Nucleus accumbens (tissue), 56 donors: ENCODE measurements at places on chromosomes 6 and 20.
A peak's percentile ranks its signal among the peaks of the same experiment; 100 is the strongest.

- DNase-seq = no peak
Observed at GRCh38 chr20:43751167-43752050, 24.6 kb upstream of the GTSF1L start.

GRCh38 chr6:81806793-81807565 is 54.5 kb upstream of the TENT5A start:
- no peak for DNase-seq

DNA sequence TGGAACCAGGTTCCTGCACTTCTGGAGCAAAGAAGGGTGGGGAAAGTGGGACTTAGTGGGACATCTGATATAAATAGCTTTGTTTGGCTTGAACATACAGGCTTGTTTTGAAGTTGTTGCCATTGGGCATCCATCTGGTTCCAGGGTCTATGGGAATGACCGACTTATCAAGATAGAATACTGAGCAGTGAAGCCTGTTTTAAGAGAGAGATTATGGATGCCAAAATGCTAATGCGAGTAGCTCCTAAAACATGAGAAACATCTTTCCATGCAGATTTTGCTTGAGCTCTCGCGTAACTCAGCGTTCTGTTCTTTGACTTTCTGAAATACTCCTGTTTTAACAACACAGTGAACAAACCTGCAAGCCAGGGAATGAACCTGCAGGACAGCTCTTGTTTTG is 98.5 kb downstream of the ANKS1A start:
- no peak for DNase-seq

DNA sequence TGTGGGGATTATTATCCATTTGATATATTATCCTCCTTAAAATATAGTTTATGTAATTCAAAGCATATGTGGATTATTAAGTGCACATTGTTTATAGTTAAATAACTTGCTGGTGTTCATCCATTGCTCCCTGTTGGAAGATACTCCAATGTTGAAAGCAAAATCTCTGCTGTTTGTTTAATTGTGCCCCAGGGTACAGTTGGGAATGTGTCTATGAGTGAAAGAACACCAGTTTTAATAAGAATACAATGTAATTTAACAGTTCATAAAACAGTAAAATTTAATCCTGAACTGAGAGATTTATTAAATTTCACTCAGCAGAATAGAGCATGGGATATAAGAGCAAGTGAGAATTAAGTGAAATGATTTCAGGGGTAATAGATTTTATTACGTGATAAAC is 364.9 kb downstream of the GRIK2 start:
- no peak for DNase-seq

- no peak for DNase-seq
Observed at GRCh38 chr20:43386878-43387277, 70.8 kb upstream of the SRSF6 start.

- DNase-seq = no peak
Observed at GRCh38 chr6:15894973-15895725, 232.3 kb upstream of the DTNBP1 start.

GRCh38 chr6:142827991-142828390 is 117.0 kb downstream of the HIVEP2 start:
- DNase-seq = no peak

GRCh38 chr20:2524709-2525506 is 11.5 kb upstream of the TMC2 start:
- peak; percentile 65 for DNase-seq

- DNase-seq = no peak
Observed at GRCh38 chr6:108661430-108661829, 100.7 kb downstream of the FOXO3 start.

DNA sequence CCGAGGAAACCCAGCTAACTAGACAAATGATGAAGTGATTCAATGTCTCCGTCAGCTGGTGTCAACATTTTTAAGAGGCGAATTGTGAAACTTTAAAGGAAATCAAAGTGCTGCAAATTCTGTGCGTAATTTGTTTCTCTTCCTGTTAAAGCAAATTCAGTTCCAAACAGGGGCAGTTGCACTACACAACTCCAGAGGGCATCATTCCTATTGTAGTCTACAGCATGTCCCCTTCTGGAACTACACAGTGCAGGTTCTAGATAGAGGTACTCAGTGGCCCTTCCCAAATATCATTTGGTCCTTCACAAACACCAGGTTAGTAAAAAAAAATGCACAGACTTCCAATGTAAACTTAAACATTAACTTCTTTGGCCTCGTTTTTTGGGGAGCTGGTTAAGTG is 38.3 kb upstream of the SMLR1 start:
- DNase-seq = no peak

DNA sequence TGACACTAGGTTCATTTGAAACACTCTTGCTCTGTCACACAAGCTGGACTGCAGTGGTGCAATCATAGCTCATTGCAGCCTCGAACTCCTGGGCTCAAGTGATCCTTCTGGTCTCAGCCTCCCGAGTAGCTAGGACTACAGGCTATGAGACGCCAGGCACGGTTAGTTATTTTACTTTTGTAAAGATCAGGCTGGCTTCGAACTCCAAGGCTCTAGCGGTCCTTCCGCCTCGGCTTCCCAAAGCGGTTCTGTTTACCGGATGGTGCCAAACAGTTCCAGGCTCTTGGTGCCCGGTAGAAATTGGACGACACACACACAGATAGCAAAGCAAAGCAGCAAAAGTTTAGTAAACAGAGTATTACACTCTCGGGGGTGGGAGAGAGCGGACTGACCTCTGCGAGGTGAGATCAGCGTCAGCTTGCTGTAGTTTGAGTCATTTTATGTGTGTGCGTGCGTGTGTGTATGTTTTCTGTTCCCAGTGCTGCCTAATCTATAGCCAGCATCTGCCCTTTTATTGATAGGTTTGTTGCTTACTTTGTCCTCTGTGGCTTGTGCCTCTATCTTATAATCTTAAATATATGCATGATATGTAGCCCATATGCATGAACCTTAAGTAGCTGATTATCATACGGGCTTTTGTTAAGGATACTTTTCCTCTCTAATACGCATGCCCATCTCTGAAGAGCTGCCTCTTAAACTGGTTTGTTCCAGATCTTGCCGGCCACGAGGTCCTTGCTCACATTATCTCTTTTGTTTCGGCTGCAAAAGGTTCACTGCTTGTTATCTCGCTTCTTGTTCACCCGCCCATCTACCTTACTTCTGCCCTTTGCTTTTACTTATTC is 75.2 kb downstream of the OR2B2 start:
- DNase-seq = no peak

GRCh38 chr20:38893565-38894090 is 32.6 kb upstream of the FAM83D start:
- DNase-seq = peak; percentile 81

- peak; percentile 6 for DNase-seq
Observed at GRCh38 chr6:7324520-7324919, 11.5 kb upstream of the SSR1 start.

- DNase-seq = no peak
Observed at GRCh38 chr6:170063851-170064602, 226.9 kb downstream of the DLL1 start.

DNA sequence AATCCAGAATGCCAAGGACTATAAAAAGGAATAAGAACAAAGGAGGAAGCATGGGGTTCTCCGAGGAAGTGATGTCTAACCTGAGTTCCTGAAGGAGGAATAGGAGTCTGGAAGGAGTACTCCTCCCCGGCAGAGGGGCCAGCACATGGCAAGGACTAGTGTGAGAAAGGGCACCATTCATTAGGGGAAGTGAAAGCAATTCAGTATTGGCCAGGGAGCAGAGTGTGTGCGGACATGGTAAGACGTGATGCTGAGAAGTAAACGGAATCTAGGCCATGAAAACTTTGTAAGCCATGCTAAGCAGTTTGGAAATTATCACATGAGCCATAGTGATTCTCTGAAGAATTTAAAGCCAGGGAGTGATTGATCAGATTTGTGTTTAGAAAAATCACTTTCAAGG is 218.9 kb upstream of the PRDM1 start:
- DNase-seq = no peak

- DNase-seq = no peak
Observed at GRCh38 chr6:142914369-142914768, 30.6 kb downstream of the HIVEP2 start.

- no peak for DNase-seq
Observed at GRCh38 chr6:72968704-72969103, 256.6 kb downstream of the KHDC1L start.

DNA sequence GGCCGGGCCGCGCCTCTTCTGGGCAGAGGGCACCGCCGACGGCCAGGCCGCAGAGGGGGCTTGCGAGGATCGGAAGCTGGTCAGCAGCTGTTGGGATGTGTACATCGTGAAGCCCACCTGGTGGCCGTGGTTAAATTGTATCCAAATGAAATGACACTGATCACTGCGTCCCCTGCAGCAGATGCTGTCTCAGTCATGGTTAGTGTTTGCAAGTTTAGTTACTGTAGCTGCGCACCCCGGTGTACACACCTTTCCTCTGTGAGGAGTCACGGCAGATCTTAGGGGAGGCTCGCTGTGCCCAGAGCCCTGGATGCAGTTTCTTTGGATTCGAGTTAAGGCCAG is 653 bp downstream of the NAA20 start:
- no peak for DNase-seq

DNA sequence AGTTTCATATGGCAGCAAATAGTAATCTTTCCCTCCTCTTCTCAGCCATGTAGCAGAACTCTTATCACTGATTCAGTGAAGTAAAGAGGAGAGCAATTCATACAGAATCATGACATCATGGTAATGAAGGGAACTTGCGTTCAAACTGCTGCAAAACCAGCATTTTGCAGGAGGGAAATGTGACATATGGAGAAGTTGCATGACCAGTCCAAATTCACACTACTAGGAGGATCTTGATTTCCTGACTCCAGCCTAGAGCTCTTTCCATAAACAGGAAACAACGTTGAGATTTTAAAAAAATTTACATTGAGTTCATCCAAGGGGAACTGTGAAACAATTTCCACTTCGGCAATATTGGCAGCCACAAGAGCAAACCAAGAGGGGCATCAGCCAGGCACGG is 63.8 kb downstream of the MBOAT1 start:
- no peak for DNase-seq

DNA sequence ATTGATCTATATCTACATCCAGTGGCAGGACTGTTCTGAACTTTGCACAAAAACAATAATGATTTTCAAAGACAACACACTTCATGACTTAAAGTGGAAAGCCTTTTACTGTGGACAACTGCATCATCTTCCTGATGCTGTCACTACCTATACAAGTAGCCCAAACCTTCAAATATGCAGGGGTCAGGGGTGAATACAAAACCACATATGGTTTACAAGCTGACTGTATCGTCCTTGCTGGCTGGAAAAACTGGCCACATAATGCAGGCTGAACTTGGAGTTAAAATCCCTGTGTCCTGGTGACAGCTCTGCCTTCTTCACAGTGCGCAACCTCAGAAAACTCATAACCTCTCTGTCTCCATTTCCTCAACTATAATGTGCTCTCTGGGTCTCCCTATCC is 128.9 kb downstream of the GMDS start:
- no peak for DNase-seq

GRCh38 chr6:116426551-116426950 is 34.6 kb upstream of the CALHM6 start:
- no peak for DNase-seq

DNA sequence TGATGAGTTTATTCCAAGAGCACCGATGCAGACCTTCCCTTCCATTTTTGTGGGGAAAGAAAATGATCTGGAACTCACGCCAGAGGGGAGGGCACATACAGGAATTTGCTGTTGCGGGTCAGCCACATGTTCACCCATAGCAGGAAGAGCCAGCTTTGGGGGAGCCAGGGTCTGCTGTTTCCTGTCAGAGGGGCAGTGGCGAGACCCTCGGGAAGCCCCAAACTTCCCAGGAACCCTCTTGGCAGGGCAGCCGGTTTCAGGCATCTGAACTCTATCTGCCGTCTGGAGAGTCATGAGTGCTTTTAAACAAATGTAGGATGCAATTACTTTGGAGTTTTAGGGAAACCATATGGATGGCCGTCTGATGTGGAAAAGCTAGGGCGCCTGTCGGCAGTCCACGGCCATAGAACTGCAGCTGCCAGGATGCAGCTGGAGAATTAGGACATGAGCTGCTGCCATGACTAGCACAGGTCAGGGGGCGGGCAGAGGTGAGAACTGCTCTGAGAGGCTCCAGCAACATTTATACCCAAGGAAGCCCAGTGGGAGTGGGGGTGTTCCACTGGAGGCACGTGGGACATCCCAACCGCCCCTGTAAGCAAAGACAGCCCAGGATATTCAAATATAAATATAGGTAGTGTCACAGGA is 14.8 kb upstream of the SERPINB9 start:
- DNase-seq = no peak

- no peak for DNase-seq
Observed at GRCh38 chr6:156978948-156979347, 201.8 kb downstream of the ARID1B start.

DNA sequence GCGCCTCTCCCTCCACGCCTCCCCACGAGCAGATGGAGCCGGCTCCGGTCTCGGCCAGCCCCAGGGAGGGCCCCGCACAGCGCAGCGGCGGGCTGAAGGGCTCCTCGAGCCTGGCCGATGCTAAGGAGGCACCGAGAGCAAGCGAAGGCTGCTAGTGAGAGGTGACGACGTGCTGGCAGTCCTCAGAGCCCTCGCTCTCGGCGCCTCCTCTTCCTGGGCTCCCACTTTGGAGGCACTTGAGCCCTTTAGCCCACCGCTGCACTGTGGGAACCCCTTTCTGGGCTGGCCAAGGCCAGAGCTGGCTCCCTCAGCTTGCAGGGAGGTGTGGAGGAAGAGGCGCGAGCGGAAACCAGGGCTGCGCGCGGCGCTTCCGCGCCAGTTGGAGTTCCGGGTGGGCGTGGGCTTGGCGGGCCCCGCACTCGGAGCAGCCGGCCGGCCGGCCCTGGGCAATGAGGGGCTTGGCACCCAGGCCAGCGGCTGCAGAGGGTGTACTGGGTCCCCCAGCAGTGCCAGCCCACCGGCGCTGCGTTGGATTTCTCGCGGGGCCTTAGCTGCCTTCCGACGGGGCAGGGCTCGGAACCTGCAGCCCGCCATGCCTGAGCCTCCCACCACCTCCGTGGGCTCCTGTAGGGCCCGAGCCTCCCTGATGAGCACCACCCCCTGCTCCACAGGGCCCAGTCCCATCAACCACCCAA is 2.5 kb upstream of the TMEM14C start:
- DNase-seq = peak; percentile 16

DNA sequence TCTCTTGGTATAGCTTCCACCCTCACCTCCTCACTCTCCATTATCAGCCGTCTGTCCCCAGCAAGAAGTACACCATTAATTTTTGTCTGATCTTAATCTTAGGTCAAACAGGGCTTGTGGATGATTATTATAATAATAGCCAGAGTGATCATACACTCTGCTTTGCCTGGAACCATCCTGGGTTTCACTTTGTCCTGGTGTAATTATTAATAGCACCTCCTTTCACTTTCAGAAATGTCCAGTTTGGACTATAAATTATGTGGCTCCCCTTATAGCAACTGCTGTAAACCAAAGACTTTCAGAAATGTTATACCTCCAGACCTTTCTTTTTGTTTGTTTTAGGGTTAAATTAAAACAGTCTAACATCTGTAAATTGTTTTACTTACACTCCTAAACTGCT is 951 bp upstream of the TRIM31 start:
- no peak for DNase-seq

- no peak for DNase-seq
Observed at GRCh38 chr20:1636621-1637020, 16.8 kb upstream of the SIRPB1 start.

DNA sequence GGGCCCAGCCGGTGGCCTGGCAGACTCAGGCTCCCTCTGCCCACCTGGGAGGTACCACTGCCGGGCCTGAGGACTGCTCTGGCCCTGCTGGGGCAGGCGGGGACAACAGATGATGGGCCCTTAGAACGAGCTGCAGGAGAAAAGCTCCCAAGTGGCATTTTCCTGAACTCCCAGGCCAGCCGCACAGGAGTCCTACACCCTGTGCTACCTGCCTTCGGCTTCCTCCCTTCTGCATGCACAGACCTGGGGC is 41.3 kb downstream of the DSTN start:
- no peak for DNase-seq
